ENCODE measurements at places on chromosomes 2 and 18.
A peak's percentile ranks its signal among the peaks of the same experiment; 100 is the strongest.

DNA sequence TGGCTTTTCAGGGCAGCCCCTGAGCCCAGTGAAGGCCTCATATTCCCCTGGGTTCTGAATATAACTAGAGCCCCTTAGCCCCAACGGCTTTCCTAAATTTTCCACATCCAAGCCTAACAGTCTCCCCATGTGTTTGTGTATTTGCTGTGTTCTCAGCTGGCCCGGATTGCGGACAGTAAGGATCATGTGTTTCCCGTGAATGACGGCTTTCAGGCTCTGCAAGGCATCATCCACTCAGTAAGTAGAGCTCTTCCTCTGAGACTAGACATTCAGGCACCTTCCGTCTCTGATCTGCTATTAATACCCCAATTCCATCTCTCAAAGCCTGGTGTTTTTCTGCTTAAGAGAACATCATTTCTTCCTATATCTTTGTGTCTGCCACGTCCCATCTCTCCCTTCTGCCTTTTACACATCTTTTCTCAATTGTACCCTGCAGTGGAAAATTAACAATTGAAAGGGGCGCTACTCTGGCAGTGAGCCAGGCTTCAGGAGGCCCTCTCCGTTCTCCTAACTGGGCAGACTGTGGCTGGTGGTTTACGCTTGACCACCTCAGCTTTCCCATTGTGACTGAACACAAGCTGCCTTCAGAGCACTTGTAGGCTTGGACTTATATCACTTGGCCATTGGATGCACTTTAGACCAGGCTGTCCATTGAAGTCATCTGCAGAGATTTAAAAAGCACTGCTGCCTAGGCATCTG, 64.4 kb downstream of the ANTXR1 start:
- no peak for DNase-seq

- DNase-seq = no peak
Observed at GRCh38 chr2:109437325-109438090, 176.3 kb downstream of the SEPTIN10 start.

DNA sequence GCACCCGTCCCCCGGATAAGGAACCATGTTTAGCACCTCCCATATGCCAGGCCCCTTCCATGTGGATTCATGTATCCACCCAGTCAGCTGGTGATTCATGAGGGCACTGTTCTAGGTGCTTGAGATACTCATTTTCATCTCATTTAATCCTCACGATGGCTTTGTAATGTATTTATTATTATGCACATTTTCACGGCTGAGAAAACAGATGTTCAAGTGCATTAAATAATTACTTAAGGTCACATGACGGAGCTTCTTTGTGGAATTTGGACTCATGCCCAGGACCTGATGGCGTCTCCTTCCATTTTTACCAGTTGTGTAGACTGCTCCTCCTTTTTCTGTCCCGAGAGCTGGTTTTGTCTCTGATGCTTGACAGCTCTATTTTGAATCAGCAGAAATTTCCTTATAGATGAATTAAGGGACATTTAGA, 72.2 kb upstream of the RBM44 start:
- DNase-seq = no peak

DNA sequence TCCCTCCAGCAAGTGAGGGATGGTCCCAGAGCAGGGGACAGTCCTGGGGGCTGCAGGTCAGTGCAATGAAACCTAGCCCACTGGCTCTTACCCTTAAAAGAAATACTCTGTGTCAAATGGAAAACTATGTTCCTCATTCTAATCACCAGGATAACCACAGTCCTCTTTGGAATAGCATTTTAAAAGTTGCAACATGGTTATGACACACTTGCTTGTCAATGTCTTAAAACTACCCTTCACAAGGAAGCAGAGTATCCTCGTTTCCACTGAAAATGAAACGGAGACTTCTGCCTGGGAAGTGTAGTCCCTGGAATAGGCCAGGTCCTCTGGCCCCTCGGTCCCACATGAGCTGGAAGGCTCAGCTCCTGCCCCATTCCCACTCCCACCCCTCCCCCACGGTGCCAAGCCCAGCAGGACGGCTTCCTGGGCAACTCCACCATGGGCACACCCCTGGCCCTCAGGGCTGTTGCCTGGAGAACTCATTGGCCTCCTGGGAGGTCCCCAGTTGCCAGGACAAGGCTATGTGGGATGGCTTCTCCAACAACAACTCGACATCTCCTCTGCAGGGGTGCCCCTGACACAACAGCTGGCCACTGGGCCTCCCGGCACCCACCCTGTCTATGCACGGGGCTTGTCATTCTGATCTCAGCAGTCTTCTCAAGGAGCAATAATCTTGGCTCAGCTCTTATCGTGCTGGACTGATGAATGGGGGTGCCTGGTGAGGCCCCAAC, 38.3 kb upstream of the ST3GAL5 start:
- no peak for DNase-seq

GRCh38 chr2:238801791-238802190, 46.1 kb upstream of the TWIST2 start:
- DNase-seq = no peak

DNA sequence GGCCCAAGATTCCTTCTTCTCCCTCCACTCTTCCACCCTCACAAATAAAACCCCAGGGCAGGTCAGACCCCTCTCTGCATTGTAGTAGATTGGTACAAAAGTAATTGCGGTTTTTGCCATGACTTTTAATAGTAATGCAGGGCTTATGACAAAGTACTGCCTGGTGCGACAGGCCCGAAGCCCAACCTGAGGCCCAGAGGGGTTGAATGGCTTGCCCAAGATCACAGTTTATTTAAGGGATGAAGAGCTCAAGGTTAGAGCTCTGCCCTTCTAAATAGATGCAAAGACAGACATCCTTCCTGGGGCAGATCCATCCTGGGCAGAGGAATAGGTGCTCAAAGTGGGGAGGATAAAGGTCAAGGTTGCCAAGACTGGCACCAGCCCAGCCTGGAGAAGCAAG, 899 bp upstream of the PSTPIP2 start:
- no peak for DNase-seq

DNA sequence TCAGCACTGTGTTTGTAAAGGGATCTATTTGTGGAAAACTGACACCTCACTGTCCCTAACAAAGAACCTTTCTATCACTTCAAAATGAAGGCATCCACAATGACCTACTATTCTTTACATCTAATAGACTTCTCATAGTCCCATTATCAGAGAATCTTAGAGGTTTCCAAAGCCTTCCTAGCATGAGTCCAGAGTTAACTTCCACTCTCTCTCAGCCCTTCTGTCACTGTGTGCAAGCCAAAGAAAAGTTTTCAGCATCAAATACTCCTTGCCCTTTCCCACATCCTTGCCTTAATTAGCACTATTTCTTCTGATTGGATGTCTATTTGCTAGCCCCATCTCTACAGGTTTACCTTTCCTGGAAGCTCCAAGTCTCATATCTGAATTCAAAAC, 178.5 kb downstream of the ERBB4 start:
- no peak for DNase-seq

GRCh38 chr2:224982226-224982625, 60.0 kb downstream of the DOCK10 start:
- no peak for DNase-seq

- DNase-seq = no peak
Observed at GRCh38 chr2:174070281-174070680, 105.1 kb upstream of the SP3 start.

DNA sequence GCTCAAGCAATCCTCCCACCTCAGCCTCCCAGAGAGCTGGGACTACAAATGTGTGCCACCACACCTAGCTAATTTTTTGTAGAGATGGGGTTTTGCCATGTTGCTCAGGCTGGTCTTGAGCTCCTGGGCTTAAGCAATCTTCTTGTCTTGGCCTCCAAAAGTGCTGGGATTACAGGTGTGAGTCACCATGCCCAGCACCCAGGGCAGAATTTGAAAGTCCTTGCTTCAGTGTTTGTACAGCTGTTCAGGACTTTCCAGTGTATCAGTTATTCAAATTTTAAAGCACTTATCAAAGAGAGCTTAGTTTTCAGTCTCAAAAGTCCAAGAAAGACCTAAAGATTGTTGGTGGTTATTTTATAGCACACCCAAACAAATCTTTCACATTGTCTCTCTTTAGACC, 43.6 kb upstream of the VPS54 start:
- no peak for DNase-seq

GRCh38 chr2:58920001-58920400, 678.9 kb upstream of the FANCL start:
- DNase-seq = no peak

DNA sequence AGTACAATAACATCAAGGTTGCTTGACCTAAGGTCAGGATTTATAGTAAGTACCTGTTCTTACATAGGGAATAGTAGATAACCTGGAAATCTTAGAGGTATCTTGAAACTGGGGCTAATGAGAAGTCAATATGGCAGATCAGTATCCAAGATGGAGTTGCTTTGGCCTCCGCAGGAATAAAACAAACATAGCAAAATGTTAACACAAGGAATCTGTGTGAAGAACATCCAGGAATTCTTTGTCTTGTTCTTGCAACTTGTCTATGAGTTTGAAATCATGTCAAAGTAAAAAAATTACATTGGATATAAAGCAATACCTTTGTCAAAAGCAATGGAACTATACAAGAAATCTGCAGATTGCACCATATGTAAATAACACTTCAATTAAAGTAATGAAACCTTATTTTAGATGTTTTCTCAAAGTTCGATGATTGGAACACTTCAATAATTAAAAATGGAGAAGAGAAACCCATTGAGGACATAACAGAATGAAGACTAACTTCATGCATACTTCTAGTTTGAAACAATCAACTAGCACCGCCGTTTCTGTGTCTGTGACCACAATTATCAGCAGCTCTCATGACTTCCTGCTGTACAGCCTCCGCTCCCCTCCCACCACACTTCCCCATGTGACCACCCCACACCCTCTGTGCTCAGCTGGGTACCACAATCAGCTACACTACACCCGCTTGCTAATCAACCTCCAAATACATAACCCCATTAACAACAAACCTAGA, 27.6 kb downstream of the C2orf76 start:
- peak; percentile 86 for DNase-seq

DNA sequence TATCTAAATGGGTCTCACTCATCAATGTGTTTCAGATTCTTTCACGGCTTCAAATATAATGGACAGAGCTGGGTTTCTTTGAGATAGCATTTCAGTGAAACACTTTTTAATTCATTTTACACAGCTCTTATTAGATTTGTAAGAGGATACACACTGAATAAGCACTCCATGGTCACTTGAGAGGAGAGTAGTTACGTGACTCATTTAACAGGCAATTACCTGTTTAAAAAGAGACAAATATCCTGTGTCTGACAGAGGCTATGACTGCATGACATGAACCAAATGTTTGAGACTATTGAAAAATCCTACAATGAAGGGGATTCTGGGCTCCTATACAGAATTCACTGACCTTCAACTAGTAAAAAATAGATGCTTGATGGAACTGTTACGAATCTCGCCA, 786.9 kb downstream of the EPHA4 start:
- DNase-seq = no peak

- DNase-seq = no peak
Observed at GRCh38 chr2:86002375-86002774, 103.3 kb downstream of the POLR1A start.

DNA sequence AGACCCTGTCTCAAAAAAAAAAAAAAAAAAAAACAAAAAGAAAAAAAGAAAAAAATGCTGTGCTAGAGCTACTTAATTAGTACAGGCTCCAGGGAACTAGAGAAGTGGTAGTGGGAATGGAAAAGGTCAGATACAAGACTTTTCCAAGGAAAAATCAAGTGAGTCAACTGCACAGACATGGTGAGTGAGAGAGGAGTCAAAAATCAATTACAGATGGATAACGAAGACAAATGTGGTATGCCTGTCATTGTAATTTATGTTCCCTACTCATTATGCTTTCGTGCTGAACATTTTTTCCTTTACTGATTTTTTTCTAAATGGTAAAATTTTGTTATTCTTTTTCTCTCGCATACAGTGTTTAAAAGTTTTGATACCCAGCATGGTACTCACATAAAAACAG, 111.5 kb downstream of the MDH1 start:
- DNase-seq = no peak

- peak; percentile 87 for DNase-seq
Observed at GRCh38 chr2:6872394-6872793, 5.2 kb upstream of the RSAD2 start.

GRCh38 chr2:15263976-15264685, 297.0 kb downstream of the NBAS start:
- DNase-seq = no peak

- DNase-seq = no peak
Observed at GRCh38 chr2:57907411-57907810, 139.2 kb upstream of the VRK2 start.

- no peak for DNase-seq
Observed at GRCh38 chr2:237590272-237591140, at the start of gene RAB17. RAB17 (minus strand) TSS chr2:237590734; CDS start chr2:237586154, 4,580 bp downstream.

GRCh38 chr2:149363958-149364357, 33.6 kb downstream of the LYPD6 start:
- no peak for DNase-seq

DNA sequence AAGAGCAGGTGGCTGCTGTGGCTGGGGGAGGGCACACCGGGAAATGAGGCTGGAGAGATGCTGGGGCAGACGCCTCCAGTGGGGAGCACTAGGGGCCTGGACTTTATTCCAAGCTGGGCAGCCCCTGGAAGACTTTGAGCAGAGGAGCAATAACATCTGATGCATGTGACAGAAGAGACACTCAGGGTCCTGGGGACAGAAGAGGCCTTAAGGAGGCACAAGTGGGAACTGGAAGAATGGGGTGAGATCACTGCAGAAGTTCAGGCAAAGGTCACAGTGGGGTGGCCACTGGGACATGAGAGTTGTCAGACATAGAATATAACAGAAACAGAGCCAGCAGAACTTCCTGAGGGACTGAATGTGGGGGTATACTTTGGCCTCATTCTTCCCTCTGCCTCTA, 24.0 kb downstream of the TGFA start:
- DNase-seq = no peak

DNA sequence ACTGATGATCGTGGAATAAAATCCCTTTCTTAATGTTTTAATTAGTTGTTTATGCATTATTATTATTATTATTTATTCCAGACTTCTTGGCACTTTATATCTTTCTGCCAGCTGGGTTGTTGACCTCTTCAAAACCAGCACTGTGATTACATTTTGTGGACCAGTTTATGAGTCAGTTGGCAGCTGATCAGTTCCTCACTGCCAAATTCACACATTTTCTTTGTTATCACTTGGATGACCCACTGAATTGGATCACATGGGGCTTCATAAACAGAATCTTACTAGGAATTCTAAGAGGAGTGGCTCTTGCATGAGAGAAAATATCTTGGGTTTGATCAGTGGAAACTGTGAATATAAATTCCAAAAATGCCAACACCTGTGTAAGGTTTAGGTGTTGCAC, 321.8 kb upstream of the SPRED2 start:
- DNase-seq = no peak

DNA sequence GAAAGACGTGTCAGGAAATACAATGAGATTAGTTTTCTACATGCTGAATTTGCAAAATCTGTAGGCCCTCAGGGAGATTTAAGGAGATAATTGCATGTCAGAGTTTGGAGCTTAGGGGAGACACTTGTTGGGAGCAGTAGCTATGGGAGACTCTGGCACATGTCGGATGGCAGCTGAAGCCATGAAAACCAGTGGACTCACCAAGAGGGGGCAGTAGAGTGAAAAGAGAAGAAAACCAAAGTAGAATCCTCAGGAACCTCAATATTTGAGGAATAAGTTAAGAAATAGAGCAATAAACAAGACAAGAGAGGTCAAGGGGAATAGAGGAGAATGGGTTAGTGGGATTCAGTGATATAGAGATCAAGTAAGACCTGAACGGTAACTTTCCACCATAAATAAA, 24.8 kb downstream of the RUFY4 start:
- DNase-seq = peak; percentile 31
